ENCODE measurements at places on chromosomes 5 and 9.

GRCh38 chr9:87685441-87685840 is 40.5 kb upstream of the CTSL start:
- DNase-seq: no peak

GRCh38 chr9:127878652-127879390 is 1.3 kb upstream of the AK1 start:
- no peak for DNase-seq

GRCh38 chr5:93887678-93888077 is 146.3 kb upstream of the POU5F2 start:
- DNase-seq: no peak

GRCh38 chr9:114405294-114406034 is 17.7 kb upstream of the AKNA start:
- peak; percentile 62 for DNase-seq

DNA sequence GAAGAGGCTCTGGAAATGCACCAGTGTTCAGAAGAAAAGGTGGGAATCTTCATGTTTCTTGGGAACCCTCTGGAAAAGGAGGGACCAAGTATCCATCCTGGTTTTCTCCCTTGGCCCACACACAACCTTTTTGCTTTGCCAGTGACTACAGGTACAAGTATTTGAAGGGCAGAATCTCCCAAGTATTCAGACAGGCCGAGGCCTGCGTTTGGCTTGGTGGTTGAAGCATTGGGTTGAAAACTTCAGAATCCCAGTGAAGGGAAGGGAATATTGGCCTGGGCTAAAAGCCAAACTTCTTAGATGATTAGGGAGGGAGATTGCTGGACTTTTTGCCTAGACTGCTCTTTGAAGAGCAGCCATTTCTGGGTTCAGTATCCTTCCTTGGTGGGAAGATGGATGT is 71.9 kb downstream of the UBAP1 start:
- DNase-seq: no peak

DNA sequence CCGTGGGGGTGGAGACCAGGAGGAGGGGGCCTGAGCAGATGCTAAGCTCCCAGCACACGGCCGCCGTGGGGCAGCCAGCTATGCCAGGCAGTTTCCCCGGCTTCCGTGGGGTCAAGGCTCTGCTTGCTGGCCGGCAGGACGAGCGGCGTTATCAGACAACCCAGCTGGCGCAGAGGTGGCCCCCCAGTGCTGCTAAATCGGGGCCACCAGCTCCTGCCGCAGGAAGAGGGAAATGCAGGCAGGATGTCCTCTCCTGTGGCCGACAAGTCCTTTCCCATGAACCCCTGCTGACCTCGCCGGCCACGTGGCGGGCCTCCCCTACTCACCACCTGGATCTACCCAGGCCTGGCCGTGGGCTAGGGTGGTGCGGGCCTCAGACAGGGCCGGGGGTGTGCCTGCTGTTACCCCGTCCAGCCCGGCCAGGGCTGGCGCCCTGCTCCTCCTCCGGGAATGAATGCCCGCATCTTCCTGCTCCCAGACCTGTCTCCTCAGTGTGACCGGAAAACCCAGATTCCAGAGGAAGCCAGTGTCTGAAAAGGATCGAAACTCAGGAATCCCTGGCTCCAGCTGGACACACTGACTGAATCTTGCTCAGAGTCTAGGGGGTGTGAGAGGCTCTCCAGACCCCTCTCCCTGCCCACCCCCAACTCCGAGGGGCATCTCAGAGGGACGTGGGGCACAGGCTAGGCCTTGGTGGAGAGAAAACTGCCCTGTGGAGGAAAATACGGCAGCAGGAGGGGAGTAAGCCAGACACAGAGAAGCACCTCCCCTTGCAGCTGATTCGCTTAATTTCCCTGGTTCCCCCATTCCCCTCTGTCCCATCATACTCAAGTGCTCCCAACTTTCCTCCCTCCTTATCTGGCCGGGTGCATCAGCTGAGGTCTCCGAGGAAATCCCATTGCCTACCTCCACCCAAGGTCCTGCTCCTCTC is 3.9 kb downstream of the FLT4 start:
- DNase-seq: no peak

DNA sequence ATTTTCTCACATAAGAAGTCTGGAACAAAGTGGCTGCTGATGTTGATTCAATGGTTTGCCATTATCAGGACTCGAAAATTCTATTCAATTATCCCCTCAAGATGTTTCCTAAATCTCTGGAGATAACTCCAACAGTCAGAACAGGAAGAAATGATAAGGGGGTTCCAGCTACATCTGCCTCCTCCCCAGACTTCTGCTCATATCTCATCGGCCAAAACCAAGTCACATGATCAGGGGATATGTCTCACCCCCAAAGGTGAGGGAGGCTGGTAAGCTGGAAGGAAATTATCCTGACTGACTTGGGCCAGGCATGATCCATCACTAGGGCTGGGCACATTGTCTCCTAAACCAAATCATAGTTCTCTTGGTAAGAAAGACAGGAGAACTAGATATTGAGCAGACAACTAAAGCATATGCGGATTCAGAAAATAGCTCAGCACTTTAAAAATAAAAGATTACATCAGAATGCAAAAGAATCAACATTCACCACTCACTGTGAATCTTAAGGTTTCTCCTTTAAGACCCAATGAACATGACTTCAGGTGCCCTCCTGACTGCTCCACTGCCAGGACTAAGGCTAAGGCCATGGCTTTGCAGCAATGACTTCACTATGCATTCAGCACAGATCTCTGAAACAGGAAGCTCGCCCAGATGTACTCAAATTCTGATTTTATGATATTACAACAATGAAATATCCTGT is 306.3 kb downstream of the ENC1 start:
- no peak for DNase-seq

GRCh38 chr9:133071484-133072150 is 9.8 kb downstream of the CEL start:
- DNase-seq: no peak

DNA sequence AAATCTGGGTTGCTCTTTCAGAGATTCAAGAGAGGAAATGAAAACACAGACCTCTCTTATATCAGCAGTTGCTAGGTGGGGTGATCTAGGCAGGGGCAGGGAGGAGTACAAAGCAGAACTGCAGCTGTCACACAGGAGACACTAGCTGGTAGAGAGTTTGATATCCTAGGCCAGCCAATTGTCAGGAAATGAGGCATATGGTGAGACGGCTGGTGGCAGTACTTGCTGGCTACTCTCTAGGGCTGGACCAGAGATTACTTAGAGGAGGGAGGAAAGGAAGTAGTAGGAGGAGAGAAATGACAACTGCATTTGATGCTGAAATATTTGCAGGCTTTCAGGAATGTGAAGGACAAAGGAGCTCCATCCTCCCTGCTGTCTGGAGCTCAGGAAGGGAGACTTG is 113.8 kb downstream of the TRIM32 start:
- no peak for DNase-seq

DNA sequence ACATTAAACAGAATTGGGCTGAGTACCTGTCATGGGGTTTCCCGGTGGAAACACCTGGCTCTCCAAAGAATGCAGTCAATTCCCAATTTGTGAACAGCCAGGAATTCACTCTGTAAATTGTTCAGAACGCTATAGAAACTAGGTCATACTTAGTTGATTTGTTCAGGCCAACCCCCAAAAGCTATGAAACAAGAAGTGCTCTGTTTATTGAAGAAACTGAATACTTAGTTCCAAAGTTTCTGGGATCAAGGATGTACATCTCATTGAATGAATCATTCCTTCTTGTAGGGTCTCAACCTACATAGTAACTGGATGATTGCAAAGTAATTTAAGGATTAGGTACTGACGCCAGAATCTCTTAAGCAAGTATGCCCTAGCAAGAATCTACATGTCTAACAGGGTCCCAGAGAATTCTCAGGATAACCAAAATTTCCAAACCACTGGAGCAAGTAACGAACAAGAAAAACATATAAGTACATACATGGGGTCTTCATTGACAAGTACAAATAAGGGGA is 659 bp upstream of the TUSC1 start:
- DNase-seq: no peak

DNA sequence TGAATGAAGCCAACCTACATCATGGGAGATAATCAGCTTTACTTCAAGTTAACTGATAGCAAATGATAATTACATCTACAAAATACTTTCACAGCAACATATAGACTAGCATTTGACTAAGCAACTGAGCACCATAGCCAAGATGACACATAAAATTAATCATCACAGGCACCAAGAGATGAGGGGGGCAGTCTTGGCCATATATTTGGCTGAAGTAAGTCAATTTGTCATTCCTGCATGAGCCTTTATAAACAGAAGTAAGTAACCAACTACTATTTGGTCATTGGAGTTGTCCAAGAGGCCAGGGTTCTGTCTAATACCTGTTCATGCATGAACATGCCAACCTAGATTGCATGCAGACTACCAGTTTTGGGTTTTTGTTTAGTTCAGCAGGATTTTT is 53.6 kb downstream of the PDCD1LG2 start:
- DNase-seq: no peak

DNA sequence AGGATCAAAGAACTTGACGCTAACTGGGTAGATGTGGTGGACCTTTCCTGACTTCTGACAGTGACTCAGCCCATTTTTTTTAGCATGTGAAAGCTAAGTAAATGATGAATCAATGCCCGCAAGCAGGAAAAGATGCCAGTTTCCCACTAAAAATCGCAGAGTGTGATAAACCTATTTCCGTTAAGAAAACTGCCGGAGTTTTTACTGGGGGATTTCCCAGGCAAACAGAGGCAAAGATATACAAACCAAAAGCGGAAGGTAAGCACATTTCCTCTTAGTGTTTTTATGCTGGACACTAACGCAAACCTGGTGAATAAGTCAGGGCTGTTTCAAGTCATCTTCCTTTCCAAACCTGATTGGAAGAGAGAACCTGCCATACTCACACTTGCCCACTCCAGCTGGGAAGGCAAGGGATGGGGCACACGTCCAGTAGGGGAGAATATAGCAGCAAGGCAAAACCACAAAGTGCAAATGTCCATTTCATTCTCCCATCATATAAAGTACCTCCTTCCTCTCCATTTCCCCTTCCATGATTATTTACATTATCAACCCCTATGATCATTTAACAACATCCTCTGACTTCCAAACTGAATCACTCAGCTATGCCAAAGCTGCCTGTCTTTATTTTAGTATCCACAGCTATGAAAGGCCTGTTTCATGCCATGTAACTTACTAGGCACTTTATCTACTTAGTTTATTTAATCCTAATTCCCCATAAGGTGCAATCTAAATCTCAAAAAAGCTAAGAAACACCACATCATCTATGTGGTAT is 349.7 kb upstream of the RFX3 start:
- DNase-seq: peak; percentile 46

DNA sequence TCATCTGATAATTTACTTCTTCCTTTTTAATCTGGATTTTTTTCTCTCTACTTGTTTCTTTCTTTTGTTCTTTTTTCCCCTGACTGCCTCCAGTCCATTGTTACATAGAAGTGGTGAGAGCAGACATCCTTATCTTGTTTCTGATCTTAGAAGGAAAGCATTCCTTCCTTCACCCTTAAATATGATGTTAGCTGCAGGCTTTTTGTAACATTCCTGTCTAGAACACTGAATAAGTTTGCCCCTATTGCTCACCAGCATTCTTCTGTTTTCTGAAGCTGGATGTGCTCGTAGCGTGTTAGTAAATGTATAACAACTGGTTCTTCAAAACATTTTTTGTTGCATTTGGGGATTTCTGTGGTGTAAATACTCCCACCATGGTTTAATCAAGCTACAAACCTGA is 136.7 kb upstream of the NFIL3 start:
- DNase-seq: no peak

DNA sequence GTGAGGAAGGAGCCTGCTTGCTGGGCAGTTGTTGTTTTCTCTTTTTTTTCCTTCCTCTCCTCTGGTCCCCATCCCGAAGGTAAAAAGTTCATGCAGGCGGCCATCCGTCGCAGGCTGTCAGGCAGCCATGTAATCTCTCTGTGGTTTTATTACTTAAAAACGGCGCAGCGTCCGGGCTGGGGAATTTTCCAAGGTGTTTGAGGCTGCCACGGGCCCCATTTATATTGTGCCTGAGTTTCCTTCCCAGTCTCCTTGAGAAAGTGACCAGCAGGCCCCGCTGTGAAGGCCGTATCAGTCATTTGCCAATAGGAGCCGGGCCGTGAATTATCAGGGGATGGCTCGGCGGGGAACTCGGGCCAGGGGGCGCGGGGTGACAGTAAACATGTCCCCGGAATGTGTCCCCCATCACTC is 289.7 kb downstream of the PBX3 start:
- DNase-seq: no peak

GRCh38 chr5:177353093-177353492 is 1.6 kb upstream of the LMAN2 start:
- DNase-seq: no peak

DNA sequence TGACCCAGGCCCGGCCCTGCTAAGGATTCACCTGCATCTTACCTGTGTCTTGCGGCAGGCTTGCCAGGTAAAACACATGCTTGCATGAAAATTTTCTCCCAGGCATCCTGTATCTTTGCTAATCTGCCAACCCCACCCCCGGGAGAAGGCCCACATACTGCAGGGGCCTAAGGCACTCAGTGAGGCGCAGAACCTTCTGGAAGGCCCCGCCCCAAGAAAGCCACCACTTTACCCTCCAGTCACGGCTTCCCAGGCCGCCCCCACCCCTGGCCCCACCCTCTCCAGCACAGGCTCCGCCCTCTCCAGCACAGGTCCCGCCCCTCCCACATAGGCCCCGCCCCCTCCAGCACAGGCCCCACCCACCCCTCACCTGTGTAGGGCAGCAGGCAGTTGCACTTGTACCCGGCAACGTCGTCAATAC is 29.8 kb upstream of the SEC16A start:
- DNase-seq: no peak

DNA sequence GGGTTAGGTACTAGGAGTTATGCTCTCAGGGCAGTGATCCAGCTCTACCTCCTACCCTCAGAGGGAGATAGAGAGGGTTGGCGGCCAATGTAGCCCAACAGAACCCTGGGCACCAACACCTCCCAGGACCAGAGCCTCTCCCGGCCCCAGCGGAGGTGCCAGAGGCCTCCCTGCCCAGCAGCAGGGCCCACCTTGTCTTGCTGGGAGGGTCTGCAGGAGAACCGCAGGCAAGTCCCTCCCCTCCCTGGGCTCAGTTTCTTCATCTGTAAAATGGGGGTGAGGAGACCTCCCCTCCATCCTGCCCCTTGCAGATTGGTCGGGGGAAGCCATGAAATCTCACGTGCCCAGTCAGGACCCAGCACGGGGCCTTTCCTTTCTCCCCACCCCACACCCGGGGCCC is 34.4 kb downstream of the HK3 start:
- DNase-seq: no peak

DNA sequence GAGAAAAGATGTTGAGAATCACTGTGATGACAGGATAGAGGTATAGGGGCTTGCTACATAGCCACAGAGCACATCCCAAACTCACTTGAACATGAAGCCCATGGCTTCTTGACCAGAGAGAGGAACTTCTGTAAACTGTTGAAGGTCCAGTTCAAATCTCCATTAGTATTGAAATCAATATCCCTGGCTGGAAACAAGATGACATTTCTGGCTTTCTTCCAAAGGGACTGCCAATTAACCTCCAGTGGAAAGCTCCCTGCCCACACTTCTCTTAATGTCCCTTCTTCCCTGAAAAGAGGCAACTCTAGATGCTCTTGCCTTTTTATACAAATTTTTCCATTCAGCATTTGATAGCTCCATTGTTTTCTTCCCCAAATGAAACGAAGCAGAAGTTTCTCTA is 612.1 kb downstream of the EBF1 start:
- no peak for DNase-seq
